ENCODE measurements at places on chromosomes 4 and X.

GRCh38 chr4:82382751-82383150, 9.0 kb upstream of the HNRNPD start:
- DNase-seq: no peak

DNA sequence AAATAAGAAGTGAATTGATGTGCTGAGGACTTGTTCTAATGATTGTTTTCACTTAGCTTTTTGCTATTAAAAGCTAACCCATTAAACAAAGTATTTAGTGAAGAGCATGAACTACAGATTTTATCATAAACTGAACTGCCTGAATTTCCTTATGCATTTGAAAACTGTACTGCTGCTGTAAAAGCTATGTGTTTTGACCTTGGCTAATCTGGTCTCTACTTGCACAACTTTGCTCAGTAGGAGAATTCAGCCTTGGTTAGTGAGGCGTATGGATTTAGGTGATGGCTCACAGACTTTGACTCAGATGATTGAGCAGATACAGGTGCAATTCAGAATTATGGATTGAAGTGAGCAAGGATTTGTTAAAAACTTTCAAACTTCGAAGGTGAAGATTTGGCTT, 38.7 kb upstream of the FAT1 start:
- DNase-seq: no peak

- DNase-seq: no peak
These were observed 46.3 kb downstream of the ATP10D start for GRCh38 chr4:47531241-47531953.

GRCh38 chr4:117623326-117623725, 411.0 kb upstream of the NDST3 start:
- no peak for DNase-seq

- DNase-seq: no peak
These were observed 15.1 kb downstream of the CSF2RA start for GRCh38 chrX:1283741-1284140.

DNA sequence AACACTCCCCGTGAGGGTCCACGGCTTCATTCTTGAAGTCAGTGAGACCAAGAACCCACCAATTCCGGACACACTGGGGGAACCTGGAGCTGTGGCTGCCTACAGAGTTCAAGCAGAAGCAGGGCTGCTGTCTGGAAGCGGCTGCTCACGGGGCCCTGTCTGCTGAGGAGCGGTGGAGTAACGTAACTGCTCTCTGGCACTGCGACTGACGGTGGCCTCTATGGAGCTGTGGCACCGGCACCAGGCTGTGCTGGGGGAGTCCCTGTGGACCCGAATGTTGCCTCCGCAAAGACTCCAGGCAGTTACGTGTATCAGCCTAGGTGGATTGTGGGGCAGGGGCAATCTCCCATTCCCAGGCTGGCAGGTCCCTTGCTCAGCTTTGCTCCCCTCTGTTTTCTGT, 703.3 kb upstream of the FRG1 start:
- DNase-seq: no peak

DNA sequence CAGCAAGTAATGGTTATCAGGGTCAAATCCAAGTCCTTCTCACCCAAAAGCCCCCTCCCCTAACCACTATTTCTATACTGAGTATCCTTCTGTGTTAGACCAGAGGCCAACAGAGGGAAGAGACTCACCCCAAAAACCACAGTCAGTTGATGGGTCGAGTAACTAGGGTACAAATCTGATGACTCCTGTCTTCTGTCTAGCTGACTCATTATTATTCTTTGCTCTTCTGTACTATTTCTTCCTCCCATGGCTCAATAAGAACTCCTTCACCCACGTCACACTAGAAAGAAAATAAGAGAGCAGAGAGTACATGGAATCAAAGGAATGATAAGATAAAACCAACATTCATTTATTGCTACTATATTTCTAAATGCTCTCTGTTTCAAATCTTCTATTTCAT, 2.0 kb downstream of the RAB40A start:
- no peak for DNase-seq

DNA sequence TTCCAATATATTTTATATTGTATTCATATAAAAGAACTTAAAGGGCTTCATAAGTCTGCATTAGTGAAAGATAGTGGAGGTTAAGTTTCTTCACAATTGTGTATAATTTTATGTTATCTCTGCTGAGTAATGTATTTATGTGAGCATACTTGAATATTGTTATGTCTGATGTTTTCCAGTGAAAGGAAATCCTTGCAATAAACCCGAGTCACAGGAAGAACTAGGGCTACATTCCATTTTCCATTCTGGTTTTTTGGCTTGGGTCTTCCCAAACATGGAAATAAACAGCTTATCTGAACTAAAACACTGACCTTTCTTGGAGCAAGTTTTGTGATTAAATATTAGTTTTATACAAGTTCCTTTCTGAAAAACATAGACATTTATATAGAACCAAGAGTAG, 231.3 kb upstream of the GPRIN3 start:
- no peak for DNase-seq

DNA sequence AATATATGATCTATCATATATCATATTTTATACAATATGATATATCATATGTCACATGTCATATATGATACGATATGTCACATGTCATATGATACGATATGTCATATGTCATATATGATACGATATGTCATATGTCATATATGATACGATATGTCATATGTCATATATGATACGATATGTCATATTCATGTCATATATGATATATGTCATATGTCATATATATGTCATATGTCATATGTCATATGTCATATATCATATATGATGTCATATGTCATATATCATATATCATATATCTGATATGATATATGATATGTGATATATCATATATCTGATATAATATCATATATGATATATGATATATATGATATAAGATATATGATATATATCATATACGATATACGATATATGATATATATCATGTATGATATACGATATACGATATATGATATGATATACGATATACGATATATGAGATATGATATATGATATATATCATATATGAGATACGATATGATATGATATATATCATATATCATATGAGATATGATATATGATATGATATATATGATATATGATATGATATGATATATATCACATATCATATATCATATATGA, 122.3 kb upstream of the USP9X start:
- DNase-seq: no peak

DNA sequence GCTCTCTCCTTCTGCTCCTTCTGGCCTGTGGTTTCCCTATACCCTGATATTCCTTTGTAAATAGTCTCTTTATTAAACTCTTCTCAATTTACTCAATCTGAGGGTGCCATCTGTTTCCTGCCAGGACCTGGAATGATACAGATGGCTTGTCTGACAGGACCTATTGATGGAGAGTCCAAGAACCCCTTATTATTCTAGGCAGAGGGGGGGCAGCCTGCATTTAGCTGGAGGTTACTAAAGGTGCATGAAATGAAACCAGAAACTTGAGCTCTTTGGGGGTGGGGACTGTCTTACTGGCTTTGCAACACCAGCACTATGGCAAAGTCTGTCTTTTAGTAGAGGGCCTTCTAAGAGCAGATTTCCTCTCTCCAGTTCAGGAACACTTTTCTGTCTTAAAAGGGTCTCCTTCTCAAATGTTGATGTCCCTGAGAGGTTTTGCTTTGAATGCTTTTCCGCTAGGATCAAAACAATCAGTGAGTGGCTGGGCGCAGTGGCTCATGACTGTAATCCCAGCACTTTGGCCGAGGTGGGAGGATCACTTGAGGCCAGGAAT, 162.5 kb upstream of the MED14 start:
- no peak for DNase-seq

- DNase-seq: no peak
These were observed 366.0 kb downstream of the BCOR start for GRCh38 chrX:39731735-39732134.

DNA sequence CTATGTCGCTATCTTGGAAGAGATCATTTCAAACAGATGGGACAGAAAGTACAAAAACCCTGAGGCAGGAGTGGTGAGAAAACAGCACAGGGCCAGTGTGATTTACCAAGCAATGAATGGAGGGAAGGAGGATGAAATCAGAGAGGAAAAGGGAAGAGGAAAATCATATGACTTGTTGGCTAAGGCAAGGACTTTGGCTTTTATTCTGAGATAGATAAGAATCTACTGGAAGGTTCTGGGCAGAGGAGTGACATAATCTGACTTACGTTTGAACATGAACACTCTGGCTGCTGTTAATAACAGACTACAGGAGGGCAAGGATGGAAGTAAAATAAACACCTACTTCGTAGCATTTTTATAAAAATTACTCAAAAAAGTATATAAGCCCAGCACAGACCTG, 207.8 kb upstream of the SLC7A11 start:
- no peak for DNase-seq

GRCh38 chr4:41072021-41072777, 142.1 kb downstream of the APBB2 start:
- no peak for DNase-seq

GRCh38 chr4:152014280-152014679, 253.5 kb upstream of the GATB start:
- DNase-seq: no peak

DNA sequence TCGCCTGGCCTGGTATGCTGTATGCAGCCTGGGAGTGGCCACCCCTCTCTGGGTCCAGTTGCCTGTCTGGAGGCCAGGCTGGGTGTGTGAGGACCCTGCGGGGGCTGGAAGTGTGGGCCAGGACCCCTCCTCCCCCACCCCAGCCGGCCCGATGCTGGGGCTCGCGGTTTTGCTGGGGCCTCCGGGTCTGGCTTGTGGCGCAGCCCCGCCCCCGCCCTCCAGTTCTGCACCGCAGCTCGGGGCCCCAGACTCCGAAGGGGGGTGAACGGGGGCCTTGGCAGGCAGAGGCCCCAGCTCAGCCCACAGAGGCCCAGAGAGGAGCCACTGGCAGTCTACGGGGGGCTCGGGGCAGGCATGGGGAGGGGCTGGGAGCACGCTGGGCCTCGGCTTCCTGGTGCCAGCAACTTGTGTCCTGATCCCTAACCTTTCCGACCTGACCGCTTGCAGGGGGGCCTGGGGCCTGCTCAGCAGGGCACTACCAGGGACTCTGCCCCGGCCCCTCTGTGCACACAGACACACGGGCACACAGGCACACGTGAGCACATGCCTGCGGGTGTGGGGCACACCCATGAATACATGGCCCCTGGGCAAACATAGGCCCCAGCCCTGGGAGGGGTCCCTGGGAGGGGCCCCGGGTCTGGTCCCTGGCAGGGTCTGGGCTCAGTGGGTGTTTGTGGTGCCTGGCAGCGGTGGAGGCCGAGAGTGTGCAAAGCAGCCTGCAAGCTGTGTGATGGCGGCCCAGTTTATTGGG, 21.4 kb upstream of the FGFR3 start:
- DNase-seq: no peak

GRCh38 chr4:96383349-96383748, 543.5 kb downstream of the PDHA2 start:
- no peak for DNase-seq

- no peak for DNase-seq
These were observed 24.2 kb downstream of the PNMA6F start for GRCh38 chrX:153297376-153297775.

- DNase-seq: no peak
These were observed 46.1 kb upstream of the BMPR1B start for GRCh38 chr4:94711635-94712034.

DNA sequence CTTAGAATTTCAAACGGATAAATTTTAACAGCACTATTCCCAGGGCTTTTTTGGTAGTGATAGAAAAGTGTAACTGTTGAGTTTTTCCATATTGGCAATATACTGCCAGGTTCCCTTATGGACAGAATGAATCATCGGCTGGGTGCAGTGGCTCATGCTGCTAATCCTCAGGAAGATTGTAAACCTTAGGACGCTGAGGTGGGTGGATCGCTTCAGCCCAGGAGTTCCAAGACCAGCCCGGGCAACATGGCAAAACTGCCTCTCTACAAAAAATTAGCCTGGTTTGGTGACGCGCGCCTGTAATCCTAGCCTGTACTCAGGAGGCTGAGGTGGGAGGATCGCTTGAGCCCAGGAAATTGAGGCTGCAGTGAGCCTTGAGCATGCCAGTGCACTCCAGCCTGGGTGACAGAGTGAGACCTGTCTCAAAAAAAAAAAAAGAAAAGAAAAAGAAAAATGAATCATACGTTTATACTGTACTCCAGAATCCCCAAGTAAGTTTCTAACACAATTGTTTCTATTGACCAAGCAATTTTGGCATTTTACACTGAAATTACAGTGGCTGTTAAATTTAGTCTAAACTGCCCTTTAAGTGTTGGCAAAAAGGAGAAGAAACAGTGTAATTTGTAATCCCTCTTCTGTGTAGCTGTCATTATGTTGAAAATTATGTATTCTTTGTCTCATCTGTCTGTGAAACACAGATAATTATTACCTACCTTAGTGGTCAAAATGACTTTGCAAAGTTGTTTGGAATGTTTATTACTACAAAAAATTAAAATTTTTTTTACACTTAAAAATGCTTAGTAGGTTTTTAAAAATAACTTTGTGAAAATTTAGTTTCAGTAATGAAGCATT, 1.8 kb downstream of the SLC30A9 start:
- no peak for DNase-seq

- no peak for DNase-seq
These were observed 12.0 kb downstream of the C4orf54 start for GRCh38 chr4:99645638-99646037.

GRCh38 chr4:14157262-14157661, 529.7 kb upstream of the BOD1L1 start:
- no peak for DNase-seq

DNA sequence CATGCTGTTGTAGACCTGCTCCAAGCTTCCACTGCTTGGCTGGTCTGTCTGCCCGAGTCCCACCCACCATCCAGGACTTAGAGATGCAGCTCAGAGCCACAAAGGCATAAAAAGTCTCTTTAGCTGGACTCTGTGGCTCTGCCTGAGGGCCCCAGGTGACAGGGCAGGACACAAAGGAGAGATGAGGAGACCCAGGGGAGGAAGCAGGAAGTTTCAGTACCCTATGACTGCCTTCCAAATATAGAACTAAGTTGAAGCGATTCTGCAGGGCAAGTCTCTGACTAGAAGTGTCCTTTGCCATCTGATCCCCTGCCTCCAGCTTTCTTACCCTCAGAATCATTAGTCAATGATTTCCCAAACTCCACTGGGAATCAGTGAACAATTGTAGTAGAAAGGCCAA, 11.2 kb upstream of the CXCR3 start:
- no peak for DNase-seq

GRCh38 chrX:120474085-120474484, 5.0 kb upstream of the LAMP2 start:
- no peak for DNase-seq

- DNase-seq: no peak
These were observed 60.4 kb downstream of the NRK start for GRCh38 chrX:105882581-105883275.

DNA sequence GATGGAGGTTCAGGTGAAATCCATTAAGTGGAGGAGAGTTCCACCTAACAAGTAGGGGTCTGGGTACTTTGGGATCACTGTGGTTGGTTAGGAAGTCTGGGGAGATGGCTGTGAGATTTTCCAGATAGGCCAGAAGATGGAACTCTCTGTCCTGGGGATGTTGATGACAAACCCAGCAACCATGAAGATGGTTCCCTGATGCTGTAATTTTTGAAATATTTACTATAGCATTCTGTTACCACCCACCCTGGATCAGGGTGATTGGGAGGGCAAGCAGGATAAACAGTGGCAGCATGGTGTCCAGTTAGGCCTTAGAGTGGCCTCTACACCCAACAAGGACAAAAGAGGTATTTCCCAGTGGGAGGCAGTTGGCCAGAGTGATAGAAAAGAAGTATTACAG, 15.9 kb upstream of the NELFA start:
- no peak for DNase-seq

Data from NCI-H1417 treated with DMSO at 0.1 percent for 48 hours (cell line).